ENCODE measurements at places on chromosomes 1 and 21.

GRCh38 chr1:184767591-184767990 lies 12.9 kb upstream of the EDEM3 start:
- DNase-seq: no peak

DNA sequence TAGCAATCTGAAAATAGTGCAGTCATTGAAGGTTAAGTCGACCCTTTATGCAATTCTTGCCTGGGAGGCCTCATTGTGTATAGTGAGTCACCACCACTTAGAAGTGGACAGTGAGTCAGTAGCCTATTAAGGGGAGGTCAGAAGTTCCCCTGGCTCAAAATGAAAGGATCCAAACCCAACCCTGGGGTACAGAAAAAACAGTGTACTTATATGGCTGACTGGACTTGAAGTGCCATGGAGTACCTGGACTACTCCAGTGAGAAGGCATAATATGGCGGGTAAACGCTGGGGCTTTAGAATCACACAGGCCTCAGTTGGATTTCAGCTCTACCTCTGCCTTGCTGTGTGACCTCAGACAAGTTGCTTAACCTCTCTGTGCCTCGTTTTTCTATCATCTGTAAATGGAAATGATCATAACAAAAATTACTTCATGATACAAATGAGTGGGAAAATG lies 2.2 kb upstream of the BCL9 start:
- no peak for DNase-seq

DNA sequence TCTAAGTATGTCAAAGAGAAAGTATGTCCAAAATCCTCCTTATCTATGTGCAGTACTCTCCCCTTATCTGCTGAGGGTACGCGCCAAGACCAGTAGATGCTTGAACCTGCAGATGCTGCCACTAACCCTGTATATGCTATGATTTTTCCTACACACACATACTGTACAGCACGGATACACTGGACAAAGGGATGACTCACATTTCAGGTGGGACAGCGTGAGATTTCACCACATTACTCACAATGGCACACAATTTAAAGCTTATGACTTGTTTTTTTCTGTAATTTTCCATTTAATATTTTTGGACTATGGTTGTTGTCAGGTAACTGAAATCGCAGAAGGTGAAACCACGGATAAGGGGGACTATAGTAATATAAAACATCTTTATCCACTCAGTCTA lies 4.1 kb downstream of the ORC1 start:
- no peak for DNase-seq

GRCh38 chr1:27070390-27071048 lies 57.9 kb upstream of the TENT5B start:
- DNase-seq: no peak

DNA sequence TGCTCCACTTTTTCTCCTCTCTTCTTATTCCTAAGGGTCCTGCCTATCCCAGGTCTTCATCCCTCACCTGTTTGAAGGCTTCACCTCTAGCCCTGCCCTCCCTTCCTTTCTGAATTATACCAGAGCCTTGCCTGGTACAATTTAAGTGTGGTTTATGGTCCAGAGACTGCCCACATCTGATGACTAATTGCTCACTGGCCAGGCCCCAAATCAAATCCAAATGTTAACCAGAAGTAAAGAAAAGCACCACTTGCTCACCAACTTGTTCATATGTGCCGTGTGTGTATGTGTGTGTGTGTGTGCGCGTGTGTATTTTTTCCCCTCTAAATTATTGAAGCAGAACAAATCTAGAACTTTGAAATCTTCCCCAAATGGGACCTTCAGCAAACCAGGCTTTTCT lies 26.4 kb downstream of the MYOM3 start:
- DNase-seq: no peak

DNA sequence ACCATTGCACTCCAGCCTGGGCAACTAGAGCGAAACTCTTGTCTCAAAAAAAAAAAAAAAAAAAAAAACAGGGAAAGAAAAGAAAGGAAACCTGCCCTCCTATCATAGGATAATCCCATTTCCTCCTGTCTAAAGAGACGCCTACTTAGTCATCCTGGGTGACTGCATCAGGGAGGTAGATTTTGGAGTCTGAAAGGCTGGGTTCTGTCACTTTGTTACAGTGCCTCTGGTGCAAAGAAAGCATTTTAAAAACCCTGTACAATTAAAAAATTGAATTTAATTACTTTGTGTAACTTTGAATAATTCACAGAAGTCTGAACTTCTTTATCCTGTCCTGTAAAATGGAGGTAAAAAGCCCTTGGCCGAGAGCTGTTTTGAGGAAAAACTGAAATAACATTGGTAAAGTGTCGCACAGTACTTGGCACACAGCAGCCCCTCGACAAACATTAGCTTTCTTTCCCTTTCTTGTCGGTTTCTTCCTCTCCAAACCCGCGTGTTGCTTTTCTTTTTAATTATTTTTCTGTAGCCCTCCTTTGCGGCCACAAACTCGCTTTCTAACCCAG lies 657 bp upstream of the HDAC1 start:
- no peak for DNase-seq

DNA sequence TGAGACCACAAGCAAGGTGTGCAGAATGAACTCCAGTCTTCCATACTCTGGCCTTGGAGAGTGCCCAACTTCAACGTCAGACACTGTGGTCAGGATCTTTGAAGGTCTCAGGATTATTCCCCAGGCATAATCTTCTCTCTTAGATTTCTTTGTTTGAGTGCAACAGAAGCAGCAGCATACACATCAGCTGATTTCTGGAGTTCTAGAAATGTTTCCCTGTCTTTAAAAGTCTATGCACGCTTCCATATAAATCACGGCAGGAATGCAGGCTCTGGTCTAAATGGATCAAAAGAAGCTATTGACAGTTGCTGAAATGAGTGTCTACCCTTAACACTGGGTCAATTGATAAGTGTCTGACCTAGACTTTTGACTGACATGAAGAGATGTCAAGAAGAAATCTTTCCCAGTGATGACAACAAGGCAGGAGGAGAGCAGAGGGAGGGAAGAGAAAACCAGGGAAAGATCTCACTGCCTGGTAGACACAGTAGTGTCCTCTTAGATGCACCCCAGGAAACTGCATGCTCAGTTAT lies 279.7 kb downstream of the SPATA17 start:
- DNase-seq: no peak

GRCh38 chr21:42239973-42240372 lies 21.0 kb downstream of the ABCG1 start:
- DNase-seq: no peak

DNA sequence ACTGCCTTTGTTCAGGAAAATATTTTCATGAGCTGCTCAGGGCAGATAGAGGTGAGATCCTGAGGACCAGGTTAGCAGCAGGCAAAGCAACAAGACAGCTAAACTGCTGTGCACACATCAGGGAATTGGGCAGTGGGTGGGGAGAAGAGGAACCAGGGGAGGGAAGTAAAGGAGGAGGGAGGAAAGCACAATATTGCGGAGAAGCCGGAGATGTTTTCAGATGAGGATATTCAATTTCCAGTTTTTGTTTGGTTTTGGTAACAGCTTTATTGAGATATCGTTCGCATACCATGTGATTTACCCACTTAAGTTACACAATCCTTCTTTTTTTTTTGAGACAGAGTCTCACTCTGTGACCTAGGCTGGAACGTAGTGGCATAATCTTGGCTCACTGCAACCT lies 34.5 kb downstream of the EPHA10 start:
- no peak for DNase-seq

DNA sequence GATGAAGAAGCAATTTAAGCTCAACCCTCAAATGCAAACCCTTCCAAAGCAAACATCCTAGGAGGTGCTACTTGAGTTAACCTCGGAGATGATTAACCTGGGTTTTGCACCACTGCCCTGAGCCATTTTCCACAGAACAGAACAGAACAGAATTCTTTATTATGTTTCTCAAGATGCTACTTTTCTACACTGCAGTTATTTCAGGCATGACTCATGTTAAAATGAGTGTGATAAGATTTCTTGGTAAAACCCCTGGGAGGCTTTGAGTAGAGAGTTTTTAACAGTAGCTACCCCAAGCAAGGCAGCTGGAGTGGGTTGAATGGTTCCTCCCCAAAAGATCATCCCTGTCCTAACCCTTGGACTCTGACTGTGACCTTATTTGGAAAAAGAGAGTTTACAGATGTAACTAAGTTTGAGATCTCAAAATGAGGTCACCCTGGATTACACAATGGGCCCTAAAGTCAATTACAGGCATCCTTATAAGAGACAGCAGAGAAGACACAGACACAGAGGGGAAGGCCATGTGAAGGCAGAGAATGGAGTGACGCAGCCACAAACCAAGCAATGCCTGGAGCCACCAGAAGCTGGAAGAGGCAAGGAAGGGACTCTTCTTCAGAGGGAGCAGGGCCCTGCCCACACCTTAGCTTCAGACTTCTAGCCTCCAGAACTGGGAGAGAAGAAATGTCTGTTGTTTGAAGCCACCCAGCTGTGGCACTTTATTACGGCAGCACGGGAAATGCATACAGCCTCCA lies 153.4 kb downstream of the ETS2 start:
- no peak for DNase-seq

GRCh38 chr1:223829678-223830077 lies 16.1 kb downstream of the TP53BP2 start:
- DNase-seq: no peak

DNA sequence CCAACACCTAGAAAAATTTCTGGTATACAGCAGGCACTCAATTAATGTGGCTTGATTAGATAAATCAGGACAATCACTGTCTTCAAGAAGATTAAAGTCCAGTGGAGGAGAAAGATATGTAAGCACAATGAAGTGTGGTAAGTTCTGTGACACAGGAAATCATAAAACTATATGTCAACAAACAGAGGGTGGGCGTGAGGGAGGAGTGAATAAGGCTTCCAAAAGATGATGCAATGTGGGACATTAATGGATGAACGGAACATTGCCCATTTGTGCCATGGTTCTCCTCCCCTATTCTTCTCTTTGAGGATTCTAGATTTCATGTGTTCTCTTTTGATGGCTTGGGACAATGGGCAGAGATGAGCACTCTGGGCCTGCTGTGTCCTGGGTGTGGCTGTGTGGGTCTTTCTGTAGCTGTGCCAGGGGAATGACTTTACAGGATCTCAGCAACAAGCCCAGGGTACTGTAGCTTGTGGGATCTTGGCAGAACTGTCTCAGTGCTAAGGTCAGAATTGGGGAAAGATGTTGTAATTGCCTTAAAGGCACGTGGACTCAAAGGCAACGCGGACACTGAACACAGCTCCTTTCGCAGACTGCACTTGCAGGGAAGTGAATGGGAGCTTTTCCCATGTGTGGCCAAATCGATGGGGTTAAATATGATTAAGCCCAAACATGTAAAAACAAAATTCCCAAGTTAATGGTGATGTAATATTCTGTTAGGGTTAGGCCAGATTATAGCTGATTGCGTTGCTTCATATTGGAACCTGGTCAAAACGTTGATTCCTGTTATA lies 366.9 kb downstream of the TGFB2 start:
- no peak for DNase-seq
